Testis (tissue), 5 donors: ENCODE measurements at places on chromosomes 2 and 18. TPM values are rescaled to one million over a fixed set of nuclear protein-coding genes. Genes with fewer than 3 reads are reported as not detected.

DNA sequence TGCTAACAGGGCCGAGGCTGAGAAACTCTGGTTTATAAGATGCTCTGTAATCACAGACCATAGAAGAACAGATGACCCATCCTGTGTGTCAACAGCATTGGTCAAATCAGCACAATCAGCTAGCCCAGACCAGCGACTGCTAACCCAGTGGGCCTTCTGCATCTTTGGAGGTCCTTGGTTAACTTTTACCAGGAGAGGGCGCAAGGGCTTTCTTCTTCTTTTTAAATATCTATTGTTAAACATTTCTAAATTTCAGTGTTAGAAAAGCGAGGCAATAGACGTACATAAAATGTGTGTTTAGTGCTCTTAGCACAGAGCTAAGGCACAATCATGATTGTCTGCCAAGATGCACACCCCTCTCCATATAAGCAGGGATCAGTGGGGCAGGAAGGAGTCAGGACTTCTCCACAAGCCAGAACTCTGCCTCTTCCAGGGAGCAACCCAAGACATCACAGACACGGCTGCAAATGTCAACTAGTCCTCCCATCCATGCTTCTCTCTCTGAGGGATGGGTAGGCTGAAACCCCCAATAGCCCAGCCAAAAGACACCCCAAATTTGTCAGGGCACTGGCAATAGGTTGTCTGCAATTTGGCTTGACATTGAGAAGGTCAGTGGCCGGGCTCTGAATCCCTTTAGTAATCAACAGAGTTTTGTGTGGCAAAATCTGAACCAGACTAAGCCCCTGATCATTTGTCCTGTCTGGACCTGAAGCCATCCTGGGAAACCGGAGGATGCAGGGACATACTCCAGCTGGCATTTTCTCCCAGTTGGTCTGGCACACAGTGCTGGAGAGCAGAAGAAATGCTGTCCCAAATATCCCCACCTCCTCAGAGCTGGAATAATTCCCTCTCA is 188.2 kb downstream of the BCL2 start:
- no peaks in the 10 kb centered on the region for H3K27me3 ChIP-seq
- H3K27ac ChIP-seq: no peak overlapping the region
- peak; percentile 83 for DNase-seq
- peaks cover 4% of the 10 kb centered on the region for H3K4me1 ChIP-seq
- no peak overlapping the region for H3K4me3 ChIP-seq
- H3K36me3 ChIP-seq: no peaks in the 10 kb centered on the region

DNA sequence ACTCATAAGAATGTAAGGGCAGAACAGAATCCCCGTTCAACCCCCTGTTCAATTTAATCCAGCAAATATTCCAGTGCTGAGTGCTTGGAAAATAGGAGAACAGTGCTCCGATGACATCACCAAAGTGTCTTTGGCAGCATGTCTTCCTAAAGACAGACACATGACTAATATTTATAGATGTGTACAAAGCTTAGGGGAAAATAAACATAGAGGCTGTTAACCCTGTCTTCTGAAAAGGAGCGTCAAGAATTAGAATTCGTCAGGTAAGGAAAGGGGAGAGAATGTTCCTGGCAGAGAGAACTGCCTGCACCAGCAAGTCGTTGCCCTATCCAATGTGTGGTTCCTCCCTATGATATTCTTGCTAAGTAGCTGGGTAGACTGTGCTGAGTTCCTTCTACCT is 72.7 kb downstream of the PLB1 start:
- H3K27ac ChIP-seq: no peak overlapping the region
- H3K36me3 ChIP-seq: no peaks in the 10 kb centered on the region
- DNase-seq: no peak
- no peaks in the 10 kb centered on the region for H3K27me3 ChIP-seq
- no peak overlapping the region for H3K4me3 ChIP-seq

- no peak overlapping the region for H3K27ac ChIP-seq
- H3K36me3 ChIP-seq: no peaks in the 10 kb centered on the region
- no peaks in the 10 kb centered on the region for H3K27me3 ChIP-seq
- H3K4me1 ChIP-seq: peaks cover 15% of the 10 kb centered on the region
- DNase-seq: no peak
Observed at GRCh38 chr2:205696331-205696926, 14.1 kb downstream of the NRP2 start.

GRCh38 chr2:15941481-15941850 is 1.1 kb downstream of the MYCN start:
- peak overlapping the region; percentile 62 for H3K4me3 ChIP-seq
- no peaks in the 10 kb centered on the region for H3K27me3 ChIP-seq
- peaks cover 40% of the 10 kb centered on the region for H3K4me1 ChIP-seq
- no peak for DNase-seq
- H3K36me3 ChIP-seq: no peaks in the 10 kb centered on the region

GRCh38 chr2:160299540-160299939 is 99.5 kb upstream of the ITGB6 start:
- H3K27ac ChIP-seq: no peak overlapping the region
- H3K4me3 ChIP-seq: no peak overlapping the region
- H3K27me3 ChIP-seq: no peaks in the 10 kb centered on the region
- peaks cover 3% of the 10 kb centered on the region for H3K4me1 ChIP-seq

DNA sequence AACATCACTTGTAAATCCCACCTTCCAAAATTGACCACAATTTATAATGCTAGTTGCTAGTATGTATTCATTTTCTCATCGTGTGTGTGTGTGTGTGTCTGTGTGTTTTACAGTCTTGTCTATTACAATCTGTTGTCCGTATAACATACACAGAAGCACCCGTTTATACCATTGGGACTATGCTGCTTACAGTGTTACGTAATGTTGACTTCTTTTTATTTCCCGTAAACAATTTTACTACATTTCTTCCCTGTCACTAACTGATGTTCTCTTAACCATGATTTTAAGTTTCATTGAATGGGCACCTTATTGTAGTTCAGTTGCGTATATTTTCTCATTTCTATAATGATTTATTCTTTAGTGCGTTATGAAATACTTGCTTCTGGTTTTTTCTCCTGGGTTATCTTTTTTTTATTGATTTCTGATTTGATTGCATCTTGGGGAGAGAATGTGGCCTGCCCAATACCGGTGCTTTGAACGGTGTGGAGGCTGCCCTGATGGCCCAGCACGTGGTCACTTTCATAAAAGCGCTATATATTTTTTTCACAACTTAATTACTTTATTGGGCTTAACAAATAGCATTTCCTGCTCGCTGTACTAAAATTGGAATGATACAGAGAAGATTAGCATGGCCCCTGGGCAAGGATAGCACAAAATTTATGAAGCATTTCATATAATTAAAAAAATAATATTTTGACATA is 14.5 kb upstream of the ASB1 start:
- no peak for DNase-seq
- no peaks in the 10 kb centered on the region for H3K36me3 ChIP-seq
- no peak overlapping the region for H3K27ac ChIP-seq
- H3K4me1 ChIP-seq: no peaks in the 10 kb centered on the region
- H3K27me3 ChIP-seq: no peaks in the 10 kb centered on the region

DNA sequence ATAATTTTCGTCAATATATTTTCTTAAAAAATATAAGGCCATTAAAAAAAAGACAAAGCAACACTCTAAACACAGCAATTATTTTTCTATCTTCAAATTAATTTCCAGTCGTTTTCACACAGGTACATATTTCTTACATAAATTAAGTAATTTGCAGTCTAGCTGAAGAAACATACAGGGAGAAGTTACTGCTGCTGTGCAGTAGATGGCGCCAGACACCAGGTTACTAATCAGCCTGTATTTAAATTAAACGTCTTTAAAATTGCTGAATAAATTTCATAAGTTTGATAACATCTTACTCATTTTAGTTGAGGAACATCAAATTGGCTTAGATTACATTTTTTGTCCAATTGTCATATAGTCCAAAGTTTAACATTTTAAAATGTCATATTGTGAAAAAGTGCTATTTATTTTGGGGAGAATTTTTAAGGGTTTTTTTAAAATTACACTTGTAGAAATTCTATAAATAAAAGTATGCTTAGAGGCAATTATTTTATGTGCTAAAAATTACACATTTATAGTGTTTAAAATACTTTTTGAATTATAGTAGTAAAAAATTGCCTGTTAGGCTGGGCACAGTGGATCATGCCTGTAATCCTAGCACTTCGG is 88.4 kb downstream of the PMAIP1 start:
- no peak overlapping the region for H3K4me3 ChIP-seq
- DNase-seq: peak; percentile 41
- no peaks in the 10 kb centered on the region for H3K27me3 ChIP-seq
- no peaks in the 10 kb centered on the region for H3K36me3 ChIP-seq
- no peak overlapping the region for H3K27ac ChIP-seq

DNA sequence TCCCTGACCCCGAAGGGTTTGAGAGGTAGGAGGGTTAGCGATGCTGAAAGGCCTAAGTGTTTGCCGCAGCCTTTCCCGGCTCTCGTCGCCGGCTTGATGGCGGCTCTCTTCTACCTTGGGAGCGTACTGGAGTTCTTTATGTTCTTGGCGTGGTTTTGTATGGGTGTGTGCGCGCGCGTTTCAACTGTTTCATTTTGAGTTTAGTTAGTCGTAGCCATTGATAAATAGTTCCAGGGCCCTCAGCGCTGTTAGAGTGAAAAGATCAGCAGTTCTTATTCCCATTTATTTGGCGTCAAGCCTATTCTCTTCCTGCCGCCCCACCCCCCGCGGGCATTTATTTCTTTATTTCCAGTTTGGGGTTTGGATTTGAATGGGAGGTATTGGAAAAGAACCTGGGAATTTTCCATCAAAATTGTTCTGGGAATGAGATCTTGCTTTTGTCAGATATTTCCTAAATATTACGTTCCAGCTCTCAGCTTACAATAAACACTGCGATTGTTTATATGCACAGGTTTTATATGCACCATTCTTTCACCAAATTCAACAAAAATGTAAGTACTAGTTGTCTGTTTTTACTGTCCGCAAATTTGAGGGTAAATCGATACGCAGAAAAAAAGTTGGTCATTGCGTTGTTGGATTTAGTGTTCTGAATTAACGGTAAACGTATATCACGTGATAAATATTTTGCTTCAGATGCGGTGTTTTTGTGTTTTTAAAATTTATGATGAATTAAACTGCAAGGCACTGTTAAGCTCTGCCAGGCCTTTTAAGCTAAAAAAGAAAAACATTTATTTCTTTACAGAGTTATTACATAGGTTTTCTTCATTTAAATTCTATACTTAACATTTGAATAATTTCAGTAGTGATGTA is 954 bp downstream of the CCNT2 start:
- peak; percentile 69 for DNase-seq
- no peaks in the 10 kb centered on the region for H3K36me3 ChIP-seq
- peaks cover 29% of the 10 kb centered on the region for H3K4me1 ChIP-seq
- H3K4me3 ChIP-seq: peak overlapping the region; percentile 79
- H3K27me3 ChIP-seq: no peaks in the 10 kb centered on the region

DNA sequence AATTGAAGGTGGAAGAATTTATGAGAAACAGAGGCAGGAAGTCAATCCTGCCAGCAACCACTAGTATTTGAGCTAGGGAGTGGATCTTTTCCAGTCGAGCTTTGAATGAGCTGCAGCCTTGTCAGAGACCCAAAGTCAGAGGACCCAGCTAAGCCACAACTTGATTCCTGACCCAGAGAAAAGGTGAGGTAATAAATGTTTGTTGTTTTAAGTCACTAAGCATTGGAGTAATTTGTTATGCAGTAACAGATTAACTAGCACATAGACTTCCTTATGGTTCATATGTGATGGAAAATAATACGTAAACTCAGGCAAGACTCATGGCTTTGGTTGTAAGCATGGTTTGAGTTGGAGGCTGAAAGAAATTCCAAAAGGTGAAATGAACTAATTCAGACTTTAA is 21.6 kb downstream of the EFEMP1 start:
- no peak for DNase-seq
- no peak overlapping the region for H3K27ac ChIP-seq
- H3K27me3 ChIP-seq: no peaks in the 10 kb centered on the region
- H3K36me3 ChIP-seq: no peaks in the 10 kb centered on the region
- H3K4me1 ChIP-seq: no peaks in the 10 kb centered on the region
- no peak overlapping the region for H3K4me3 ChIP-seq

- no peak overlapping the region for H3K4me3 ChIP-seq
- peaks cover 30% of the 10 kb centered on the region for H3K4me1 ChIP-seq
- H3K27me3 ChIP-seq: no peaks in the 10 kb centered on the region
- no peaks in the 10 kb centered on the region for H3K36me3 ChIP-seq
Observed at GRCh38 chr2:38590053-38590452, 12.7 kb downstream of the HNRNPLL start.

DNA sequence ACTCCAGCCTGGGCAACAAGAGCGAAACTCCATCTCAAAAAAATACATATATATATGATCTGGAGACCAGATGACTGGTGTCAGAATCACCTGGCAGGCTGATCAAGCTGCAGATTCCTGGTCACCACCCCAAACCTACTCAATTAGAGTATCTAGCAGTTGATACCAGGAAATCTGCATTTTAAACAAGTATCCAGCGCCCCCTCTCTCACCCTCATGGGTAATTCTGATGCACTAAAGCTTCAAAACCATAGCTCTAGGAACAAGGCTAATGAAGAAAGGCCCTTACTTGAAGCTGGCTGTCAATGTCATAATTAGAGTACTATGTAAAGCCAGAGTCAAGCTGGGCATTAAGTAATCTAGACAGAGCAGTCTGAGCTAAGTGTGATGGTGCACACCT is 25.0 kb upstream of the PCBP1 start:
- no peak overlapping the region for H3K4me3 ChIP-seq
- no peaks in the 10 kb centered on the region for H3K4me1 ChIP-seq
- no peak for DNase-seq
- no peaks in the 10 kb centered on the region for H3K36me3 ChIP-seq
- H3K27me3 ChIP-seq: no peaks in the 10 kb centered on the region

- H3K36me3 ChIP-seq: no peaks in the 10 kb centered on the region
- H3K27me3 ChIP-seq: no peaks in the 10 kb centered on the region
Observed at GRCh38 chr18:35514283-35514682, 16.5 kb upstream of the INO80C start.

GRCh38 chr2:240297256-240298116 is 138.0 kb upstream of the GPC1 start:
- DNase-seq: no peak
- no peaks in the 10 kb centered on the region for H3K36me3 ChIP-seq
- H3K4me1 ChIP-seq: no peaks in the 10 kb centered on the region
- no peaks in the 10 kb centered on the region for H3K27me3 ChIP-seq

DNA sequence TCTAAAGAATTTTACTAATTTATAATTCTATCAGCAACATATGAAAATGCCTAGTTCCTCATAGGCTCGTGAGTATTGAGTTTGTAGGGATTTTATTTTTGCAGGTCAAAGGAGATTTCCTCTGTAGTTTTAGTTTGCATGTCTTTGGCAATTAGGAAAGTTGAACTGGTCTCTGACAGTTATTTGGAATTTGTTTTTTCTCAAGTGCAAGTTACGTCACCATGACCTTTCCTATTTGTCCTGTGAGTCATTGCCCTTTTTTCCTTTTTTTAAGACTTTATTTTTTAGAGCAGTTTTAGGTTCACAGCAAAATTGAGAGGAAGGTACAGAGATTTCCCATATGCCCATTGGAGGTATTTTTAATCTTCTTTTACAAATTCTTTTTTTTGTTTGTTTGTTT is 29.0 kb downstream of the RAMP1 start:
- peaks cover 13% of the 10 kb centered on the region for H3K4me1 ChIP-seq
- no peak overlapping the region for H3K4me3 ChIP-seq
- H3K27ac ChIP-seq: peak overlapping the region; percentile 30
- DNase-seq: no peak
- H3K27me3 ChIP-seq: no peaks in the 10 kb centered on the region
- no peaks in the 10 kb centered on the region for H3K36me3 ChIP-seq

Gene MTERF4
- total RNA-seq: 40.6 TPM

Gene LYPD6B
- 41.9 TPM for total RNA-seq

Gene ATP6V1B1
- total RNA-seq: 1.7 TPM

Gene MRPL19
- 27.9 TPM for total RNA-seq

Gene POTEJ
- 76.1 TPM for total RNA-seq
